NCI-H2029 treated with DMSO at 0.1 percent for 48 hours (cell line): ENCODE measurements at places on chromosomes 12 and 14.

DNA sequence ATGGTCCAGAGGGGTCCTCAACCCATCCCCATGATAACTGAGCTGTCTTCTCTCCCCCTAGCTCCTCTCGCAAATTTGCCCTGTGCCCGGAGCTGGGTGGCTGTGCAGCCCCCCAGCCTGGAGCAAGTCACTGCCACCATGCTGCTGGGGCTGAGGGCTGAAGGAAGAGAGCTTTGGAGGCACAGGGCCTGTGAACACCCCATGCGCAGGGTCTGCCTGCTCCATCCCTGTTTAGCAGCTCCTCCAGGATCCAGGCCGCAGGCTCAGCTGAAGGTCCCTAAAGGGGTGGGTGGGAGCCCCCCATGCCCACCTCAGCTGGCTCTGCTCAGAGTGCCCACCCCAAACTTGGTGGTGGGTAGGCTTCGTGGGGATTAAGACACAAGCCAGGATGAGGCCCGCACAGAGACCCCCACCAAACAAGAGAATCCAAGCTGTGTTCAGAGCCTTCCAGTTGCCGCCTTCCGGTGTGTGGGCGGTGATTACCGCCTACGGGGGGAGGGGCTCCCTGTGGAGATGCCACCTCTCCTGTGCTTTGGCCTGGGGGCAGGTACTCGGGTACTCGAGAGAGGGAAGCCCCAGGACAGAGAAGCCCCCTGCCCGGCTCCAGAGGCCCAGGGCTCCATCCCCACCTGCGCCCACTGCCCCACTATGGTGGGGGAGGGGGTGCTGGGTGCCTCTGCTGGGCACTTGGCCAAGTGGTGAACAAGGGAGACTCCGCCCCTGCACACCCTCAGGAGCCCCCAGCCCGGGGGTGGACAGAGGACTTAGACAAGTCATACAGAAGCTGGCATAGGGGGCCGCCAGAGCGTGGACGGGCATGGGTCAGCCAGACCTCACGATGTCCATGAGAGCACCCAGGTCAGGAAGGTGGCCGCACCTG, 1.4 kb upstream of the JAG2 start:
- DNase-seq = no peak

GRCh38 chr12:92502417-92503028, 200.3 kb upstream of the PLEKHG7 start:
- no peak for DNase-seq

DNA sequence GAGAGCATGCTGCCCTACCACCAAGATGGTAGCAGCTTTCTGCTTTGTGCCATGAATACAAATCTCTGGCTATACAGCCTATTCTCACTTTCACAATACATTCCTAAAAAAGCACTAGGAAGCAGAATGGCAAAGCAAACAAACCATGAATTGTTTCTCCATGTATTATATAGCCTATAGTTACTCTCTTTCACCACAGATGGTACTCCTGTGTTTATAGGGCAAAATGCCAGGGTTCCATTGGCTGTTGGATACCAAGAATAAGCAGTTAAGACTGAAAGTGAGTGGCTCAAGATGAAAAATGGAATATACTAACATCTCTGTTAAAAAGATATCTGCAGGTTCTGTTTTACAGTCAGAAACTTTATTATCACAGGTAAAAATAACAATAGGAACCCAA, 11.1 kb downstream of the ARF3 start:
- DNase-seq = peak; percentile 34

- peak; percentile 86 for DNase-seq
Observed at GRCh38 chr12:89016970-89017778, 335.1 kb downstream of the DUSP6 start.

DNA sequence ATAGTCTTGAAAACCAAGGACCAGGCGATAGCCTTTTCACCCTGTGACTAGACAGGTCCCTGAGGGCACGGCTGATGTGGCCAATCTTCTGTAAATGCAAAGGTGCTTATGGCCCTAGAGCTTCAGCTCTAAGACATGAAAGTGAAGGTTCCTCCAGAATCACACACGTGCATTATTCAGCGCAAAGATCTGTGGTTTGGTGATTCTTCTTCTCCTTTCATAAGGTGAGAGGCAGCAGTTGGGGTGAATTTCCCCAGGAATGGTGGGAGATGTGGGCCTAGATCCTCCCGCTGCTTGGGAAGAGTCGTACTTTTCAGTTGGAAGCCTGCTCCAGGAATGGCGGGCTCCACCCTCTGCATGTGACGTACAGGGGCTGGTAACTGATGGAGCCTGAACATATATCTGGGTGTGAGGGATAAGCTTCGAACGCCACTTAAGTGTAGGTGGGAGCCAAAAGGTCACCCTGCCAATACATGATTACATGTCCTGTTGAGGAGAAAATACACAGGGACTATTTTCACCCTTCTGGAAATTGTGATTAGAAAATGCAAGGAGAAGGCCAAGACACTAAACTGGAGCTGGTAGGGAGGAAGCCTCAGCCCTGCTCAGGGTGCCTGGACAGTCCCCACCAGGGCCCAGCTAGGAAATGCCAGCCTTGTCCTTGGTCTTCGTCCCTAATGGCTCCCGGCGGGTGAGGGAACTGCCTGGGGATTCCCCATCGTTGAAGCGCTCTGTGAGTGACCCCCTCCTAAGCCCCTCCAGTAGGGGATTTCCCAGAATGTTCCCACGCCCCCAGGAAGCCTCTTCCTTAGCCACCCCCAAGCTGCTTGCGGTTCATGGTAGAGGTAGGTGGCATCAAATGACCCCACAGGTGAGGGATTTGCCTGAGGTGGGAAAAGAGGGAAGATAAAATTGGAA, 17.6 kb downstream of the BATF start:
- DNase-seq = no peak

- DNase-seq = no peak
Observed at GRCh38 chr12:110639336-110640141, 25.6 kb downstream of the TCTN1 start.

DNA sequence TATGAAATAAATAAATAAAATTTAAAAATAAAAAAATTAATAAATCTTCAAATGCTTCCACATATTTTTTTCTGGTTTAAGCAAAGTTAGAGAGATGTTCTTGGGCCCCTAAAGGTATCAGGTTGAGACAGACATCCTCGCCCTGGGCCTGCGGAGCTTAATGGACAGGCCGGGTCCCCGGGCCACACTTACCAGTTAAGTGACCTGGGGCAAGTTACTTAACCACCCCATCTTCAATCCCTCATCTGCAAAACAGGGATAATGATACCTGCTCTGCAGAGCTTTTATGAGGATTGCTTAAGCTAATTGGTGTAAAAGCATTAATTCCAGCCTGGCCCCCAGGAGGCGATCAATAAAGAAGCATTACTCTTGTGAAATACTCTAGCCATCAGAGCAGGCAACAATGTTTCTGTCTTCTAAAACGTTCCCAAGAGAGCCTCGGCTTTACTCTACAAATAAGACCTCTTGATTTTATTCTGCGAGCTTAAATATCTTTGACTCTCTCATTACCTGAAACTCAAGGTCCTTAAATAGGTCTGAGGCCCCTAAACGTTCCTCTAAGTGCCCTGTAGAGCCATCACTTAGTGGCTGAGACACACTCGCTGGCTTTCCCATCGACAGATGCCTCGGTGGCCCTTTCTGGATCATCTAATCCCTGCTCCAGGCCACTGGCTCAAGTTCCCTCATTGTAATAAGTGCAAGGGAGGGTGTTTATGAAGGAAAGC, 81.1 kb upstream of the DIO3 start:
- no peak for DNase-seq

DNA sequence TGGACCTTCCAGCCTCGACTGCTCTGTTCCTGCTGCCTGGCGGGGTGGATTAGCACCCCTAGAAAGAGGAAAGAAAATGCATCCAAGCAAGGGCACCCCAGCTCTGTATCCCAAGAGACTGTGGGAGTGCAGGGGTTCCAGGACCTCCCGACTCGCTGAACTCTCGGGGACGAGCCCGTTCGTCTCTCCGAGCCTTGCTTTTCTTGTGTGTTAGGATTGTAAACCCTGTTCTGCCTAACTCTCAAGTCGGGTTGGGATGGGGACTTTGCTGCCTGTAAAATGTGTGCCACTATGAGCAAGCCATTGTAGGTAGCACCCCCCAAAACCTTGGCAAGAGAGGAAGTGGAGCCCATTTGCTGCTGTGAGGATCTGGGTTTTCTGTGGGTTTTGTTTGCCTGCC, 73.2 kb upstream of the VRK1 start:
- DNase-seq = no peak
